ENCODE measurements at places on chromosomes 16 and 17. TPM values are rescaled to one million over a fixed set of nuclear protein-coding genes. Genes with fewer than 3 reads are reported as not detected.

CENPX gene
- 58.7 TPM for total RNA-seq

OTOP3 gene
- total RNA-seq, result not detected

HES7 gene
- total RNA-seq, result 0.88 TPM

SDR42E1 gene
- 0.67 TPM for total RNA-seq

BAIAP3 gene
- total RNA-seq, result 26.1 TPM

GUCY2D gene
- total RNA-seq, result not detected

SYT17 gene
- total RNA-seq, result 0.83 TPM

TAC4 gene
- not detected for total RNA-seq

ST6GALNAC1 gene
- 5.6 TPM for total RNA-seq

CIBAR2 gene
- 1.1 TPM for total RNA-seq

SPATA22 gene
- total RNA-seq, result not detected

RANGRF gene
- total RNA-seq, result 25.2 TPM

NACA2 gene
- total RNA-seq, result not detected

TMIGD1 gene
- total RNA-seq, result not detected
